ENCODE measurements at places on chromosomes 1 and 21.

DNA sequence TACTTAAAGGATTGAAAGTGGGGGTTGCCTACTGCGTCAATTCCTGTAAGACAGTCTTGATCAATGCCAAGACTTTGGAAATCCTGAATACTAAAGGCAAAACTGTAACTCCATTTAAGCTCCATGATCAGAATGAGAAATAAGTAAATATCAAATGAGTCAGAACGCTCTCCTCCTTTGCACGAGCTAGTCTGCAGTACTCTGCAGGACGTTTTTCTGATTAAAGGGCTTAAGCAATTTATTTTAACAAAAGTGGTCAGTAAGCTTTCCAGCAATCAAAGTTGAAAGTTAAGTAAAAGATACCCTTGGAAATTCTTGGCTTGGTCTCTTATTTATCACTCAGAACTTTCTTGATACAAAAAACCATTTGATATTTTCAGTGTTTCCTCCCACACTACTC, 35.7 kb upstream of the ARHGAP29 start:
- DNase-seq = no peak

- DNase-seq = no peak
These were observed 11.7 kb downstream of the LRRC71 start for GRCh38 chr1:156931974-156932710.

- no peak for DNase-seq
These were observed 47.2 kb upstream of the NBPF3 start for GRCh38 chr1:21392587-21393263.

GRCh38 chr1:25809283-25809926, 9.4 kb downstream of the SELENON start:
- no peak for DNase-seq

- DNase-seq = no peak
These were observed 88.7 kb downstream of the ITPKB start for GRCh38 chr1:226650236-226650841.

- no peak for DNase-seq
These were observed 13.0 kb upstream of the GPR137B start for GRCh38 chr1:236129306-236129705.

GRCh38 chr1:234234199-234234598, 139.1 kb upstream of the COA6 start:
- no peak for DNase-seq
